ENCODE measurements at places on chromosomes 2 and 18.

GRCh38 chr2:222903234-222904220, 42.7 kb downstream of the ACSL3 start:
- DNase-seq = peak; percentile 64

DNA sequence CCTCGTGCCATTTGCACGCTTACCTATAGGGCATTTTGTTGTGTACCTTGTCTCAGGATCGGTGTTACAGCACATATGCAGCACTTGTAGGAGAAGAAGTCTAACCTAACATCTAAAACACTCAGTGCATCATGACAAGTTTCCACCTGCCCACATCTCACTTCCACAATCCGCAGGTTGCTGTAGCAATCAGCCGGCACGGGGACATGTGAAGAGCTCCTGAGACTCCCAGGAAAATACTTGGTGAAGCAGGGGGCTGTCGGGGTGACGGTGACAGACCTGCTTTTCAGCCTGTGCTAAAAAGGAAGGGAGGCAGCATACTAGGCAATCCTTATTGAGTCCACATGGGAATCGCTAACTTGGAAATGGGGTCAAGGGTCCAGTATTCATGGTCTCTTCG, 172.2 kb downstream of the MYT1L start:
- no peak for DNase-seq

DNA sequence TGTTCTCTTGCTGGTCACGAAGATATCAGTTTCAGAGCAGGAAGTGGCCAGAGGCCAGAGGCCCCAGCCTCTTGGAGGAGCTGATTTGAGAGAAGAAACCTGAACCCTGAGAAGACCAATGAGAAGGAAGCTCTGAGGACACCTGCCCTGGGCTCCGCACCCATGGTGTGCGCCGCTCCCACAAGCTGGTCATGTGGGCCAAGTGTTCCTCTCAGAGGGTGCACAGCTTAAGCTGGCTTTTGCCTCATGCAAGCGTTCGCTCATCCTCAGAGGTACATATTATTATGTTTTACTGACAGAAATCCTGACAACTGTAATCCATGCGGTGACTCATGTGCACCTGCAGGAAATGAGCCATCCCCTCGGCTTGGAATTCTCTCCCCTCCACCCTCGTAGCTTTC, 316.1 kb upstream of the MYT1L start:
- DNase-seq = no peak

GRCh38 chr2:161796192-161796591, 172.0 kb downstream of the SLC4A10 start:
- DNase-seq = peak; percentile 30
